Fibroblast of gingiva (primary cell): ENCODE measurements at places on chromosomes 2 and 18.

DNA sequence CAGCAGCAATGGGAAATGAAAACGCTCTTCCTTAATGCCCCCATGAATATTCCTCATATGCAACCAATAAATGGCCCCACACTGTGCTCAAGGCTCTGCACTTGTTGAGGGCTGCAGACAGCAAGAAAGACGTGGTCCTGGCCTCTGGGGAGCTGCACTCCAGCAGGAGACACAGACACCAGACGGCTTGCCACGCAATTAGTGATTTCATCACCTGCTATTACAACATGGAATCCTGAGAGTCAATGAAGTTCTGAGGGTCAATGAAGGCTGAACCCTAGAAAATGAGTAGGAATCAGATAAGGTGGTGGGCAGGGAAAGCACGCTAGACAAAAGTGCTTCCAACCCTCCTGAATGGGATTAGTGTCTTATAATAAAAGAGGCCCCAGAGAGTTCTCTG, 18.9 kb downstream of the CREG2 start:
- DNase-seq: no peak

DNA sequence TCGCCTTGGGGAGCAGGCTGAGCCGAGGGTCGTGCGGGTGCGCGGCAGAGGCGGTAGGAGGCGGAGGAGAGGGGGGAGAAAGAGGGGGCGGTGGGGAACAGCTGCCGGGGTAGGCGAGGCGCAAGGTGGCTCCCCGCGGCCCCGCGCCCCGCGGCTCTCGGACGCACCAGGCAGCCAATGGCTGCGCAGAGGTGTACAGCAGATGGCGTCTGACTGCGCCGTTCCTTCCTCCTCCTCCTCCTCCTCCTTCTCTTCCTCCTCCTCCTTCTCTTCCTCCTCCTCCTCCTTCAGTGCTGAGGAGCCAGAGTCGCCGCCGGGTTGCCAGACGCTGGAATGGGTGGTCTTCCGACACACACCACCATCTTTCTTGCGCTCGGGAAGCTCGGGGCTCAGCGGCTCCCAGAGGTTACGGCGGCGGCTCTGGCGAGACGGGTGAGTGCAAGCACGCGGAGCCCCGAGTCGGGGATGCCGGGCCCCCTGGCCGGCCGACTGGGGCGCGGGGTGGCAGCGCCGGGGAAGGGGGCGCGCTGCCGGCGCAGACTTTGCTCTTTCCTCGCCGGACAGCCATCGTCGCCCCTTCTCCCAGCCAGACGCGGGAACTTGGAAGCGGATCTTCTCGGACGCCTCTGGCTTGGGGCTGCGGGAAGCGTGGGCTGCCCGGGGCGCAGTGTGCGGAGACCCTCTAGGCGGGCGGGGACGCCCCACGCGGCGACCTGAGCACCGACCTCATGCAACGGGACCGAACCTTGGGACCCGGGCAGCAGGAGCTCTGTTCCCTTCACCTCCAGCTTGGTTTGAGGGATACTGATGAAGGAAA, at the start of gene THSD7B:
Gene THSD7B, plus strand, starts transcription at position 290 of the 817 bp plus-strand sequence. CDS start 116,634 bp downstream, outside the sequence.
- DNase-seq: no peak

DNA sequence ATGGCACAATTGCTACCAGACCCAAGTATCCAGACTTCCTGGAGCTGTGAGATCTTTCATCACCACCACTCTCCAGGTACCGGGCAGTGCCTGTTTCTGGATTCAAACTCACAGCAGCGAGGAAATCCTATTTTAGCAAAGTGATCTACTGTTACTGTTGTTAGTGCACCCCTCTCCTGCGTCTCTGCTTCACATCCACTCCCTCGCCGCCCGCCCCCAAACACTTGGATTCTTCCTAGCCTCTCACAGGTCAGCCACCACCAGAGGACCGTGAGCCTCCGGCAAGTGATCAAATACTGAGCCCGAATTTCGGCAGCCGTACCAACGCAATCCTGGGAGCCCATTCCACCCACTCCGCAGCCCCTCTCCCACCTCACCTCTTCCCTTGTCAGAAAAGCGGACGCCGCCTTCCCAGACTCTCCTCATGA, 519 bp downstream of the METTL4 start:
- peak; percentile 63 for DNase-seq

GRCh38 chr2:204791230-204791629, 246.0 kb downstream of the PARD3B start:
- DNase-seq: no peak

DNA sequence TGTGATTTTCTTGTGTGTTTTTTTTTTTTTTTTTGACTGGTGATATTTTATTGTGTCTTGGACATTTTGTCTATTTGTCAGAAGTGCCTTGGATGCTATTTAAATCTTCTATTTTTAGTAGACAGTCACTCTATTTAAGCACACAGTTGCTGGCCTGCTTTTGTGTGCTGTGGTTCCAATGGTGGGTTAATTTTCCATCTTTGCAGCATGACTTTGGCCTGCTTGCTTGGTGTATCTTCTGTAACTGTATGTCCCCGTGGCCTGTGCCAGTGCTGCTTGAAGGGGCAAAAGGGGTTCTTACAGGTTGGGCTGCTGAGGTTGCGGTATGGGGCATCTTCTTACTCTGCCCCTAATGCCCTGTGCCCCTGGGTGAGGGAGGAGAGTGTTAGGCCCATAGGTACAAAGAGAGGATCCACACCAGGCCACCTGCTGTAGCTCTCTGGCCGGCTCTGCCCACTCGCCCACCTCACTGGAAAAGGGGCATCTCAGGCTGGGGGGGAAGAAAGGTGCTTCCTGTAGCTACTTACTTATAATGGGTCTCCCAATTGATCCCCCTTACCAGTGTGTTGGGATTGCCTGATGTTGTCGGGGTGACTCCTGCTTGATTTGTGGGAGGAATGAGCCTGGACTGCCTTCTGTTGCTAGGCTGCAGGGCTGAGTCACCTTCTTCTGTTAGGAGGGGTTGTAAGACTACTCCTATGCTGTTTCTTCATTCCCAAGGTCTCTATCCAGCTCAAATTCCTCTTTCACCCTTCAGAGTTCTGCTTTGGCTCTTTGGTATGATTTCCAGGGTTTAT, 490.0 kb upstream of the HS6ST1 start:
- no peak for DNase-seq

GRCh38 chr18:64994370-64994769, 756.4 kb upstream of the CDH7 start:
- DNase-seq: no peak

DNA sequence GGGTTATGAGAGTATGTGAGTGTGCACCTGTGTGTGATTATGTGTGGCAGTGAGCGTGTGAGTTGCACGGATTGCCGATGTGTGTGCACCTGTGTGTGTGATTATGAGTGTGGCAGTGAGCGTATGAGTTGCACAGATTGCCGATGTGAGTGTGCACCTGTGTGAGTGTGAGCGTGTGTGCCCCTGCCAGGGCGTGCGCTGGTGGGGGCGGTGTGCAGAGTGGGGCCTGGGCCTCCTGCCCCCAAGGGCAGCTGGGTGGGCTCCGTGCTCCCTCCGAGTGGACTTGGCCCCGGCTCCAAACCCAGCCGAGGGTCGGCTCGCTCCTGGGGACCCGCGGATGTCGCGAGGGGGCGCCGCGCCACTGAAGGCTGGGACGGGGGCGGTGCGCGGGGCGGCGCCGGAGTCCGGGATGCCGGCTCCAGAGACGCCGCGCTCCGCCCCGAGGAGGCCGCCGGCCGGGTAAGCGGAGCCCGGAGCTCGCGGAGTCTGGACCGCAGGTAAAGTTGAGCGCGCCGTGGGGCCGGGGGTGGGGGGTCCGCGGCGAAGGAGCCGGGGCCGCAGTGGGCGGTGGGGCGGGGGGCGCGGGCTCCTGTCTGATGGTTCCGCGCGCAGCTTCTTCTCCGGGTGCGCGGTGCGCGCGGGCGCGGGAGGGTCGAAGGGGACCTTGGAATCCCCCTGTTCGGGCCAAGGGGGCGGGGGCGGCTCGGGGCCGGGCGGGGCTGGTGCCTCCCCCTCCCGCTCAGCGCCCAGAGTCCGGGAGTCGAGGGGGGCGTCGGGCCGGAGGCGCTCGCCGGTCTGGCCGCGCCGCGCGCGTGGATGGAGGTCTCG, at the start of gene KCNG2:
Gene KCNG2, plus strand, starts transcription at position 421 of the 828 bp plus-strand sequence. CDS start 65,730 bp downstream, outside the sequence.
- DNase-seq: peak; percentile 19

DNA sequence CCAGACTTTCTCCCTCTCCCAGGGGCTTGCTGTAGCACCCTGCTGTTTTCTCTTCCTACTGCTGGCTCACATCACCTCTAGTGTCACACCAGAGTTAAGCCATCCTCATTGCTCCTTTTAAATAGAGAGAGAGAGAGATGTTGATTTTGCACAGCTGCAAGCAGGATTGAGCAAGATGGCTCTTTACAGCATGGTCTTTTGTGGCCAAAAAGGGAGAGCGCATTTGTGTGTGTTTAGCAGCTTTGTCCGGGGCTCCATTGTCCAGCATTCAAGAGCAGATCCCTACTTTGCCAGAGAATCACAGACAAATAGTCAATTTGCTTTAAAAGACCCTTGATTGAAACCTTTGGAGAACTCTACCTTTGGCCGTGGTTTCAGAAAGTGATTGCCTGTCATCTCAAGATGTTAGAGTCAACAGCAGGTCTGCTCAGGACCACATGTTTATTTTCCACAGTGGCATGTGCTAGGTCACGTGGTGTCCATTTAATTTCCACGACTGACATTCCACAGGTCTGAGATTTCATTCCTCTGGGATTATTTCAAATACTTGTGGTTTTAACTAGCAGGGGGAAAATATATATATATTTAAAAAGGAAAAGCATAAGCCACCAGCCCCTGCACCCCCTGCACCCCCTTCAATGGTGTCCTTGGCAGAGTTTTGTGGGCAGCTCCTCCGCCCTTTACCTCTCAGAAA, 359.9 kb upstream of the SLC14A2 start:
- peak; percentile 90 for DNase-seq

GRCh38 chr2:149027590-149028250, 10.8 kb upstream of the LYPD6B start:
- DNase-seq: no peak

DNA sequence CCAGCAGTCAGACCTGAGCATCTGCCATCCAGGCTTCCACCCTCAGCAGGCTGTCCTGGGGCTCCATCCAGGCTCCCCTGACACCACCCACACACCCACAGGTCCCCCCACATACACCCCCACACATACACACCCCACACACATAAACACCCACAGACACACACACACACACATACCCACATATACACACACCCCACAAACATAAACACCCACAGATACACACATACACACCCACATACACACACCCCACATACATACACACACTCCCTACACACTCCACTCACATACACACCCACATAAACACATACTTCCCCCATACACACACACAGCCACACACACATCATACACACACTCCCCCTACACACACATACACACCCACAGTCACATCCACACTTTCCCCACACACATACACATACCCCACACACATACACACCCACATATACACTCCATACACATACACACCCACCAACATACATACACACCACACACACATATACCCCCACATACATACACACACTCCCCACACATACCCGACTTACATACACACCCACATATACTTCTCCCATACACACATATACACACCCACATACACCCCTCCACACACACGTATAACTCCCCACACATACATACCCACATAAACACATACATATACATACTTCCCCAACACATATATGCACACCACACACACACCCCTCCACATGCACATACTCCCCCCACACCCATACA, 183.3 kb upstream of the ETAA1 start:
- DNase-seq: no peak

- peak; percentile 68 for DNase-seq
Measured at GRCh38 chr2:231411831-231412617, 16.5 kb downstream of the B3GNT7 start.

GRCh38 chr18:59818769-59819168, 81.0 kb upstream of the PMAIP1 start:
- no peak for DNase-seq

DNA sequence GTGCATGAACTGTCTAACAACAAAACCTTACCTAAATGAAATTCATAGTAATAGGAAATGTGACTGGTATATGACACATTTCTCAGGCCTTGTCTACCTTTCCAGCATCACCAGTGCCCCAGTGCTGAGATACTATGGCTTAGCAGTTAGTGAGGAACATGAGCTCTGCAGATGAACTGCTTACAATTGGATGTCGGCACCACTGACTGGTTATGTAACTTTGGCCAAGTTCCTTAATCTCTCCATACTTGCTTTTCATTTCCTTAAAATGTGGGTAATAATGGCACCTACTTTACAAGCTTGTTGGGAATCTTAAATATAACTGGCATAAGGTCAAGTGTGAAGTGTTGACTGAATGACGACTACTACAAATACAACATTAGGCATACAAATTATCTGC, 136.3 kb downstream of the OLA1 start:
- no peak for DNase-seq

- no peak for DNase-seq
Measured at GRCh38 chr2:170396799-170397459, 219.0 kb downstream of the MYO3B start.

DNA sequence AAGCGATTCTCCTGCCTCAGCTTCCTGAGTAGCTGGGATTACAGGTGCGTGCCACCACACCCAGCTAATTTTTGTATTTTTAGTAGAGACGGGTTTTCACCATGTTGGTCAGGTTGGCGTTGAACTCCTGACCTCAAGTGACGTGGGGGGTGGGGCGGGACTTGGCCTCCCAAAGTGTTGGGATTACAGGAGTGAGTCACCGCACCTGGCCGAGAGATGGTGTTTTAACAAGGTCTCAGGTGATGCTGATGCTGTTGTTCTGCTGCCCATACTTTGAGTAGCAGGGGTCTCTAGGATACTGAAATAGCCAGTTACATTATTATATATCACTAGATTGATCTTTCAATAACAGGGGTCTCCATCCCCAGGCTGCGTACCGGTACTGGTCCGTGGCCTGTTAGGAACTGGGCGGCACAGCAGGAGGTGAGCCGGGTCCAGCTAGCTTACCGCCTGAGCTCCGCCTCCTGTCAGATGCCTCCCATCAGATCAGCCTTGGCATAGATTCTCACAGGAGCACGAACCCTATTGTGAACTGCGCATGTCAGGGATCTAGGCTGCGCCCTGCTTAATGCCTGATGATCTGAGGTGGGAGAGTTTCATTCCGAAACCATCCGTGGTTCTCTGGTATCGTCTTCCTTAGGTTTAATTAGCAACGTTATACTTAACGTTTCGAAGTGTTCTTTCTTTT, 48.3 kb upstream of the SLC38A11 start:
- no peak for DNase-seq

DNA sequence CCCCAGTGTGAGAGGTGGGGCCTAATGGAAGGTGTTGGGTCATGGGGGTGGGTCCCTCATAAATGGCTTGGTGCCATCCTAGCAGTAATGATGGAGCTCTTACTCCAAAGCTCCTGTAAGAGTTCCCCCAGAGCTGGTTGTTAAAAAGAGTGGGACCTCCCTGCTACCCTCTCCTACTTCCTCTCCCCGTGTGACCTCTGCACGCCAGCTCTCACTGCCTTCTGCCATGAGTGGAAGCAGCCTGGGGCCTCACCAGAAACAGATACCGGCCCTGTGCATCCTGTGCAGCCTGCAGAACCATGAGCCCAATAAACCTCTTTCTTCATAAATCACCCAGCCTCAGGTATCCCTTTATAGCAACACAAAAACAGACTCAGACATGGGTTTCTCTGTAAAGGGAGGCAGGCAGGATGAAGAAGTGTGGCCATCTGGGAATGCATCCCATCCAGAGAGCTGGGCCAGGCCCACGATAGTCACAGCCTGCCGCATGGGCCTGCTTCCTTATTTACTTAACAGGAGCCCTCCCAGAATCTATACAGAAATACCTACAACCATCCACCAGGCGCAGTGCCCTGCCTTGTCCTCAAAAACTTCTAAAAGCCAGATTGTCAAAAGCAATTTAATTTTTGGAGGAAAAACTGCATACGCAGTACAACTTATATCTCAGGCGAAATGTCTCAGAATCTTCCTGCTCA, 7.5 kb downstream of the PRLH start:
- DNase-seq: no peak
